Left ventricle myocardium superior (tissue), 1 donor: ENCODE measurements at places on chromosomes 1 and 21. TPM values are rescaled to one million over a fixed set of nuclear protein-coding genes. Genes with fewer than 3 reads are reported as not detected.
A peak's percentile ranks its signal among the peaks of the same experiment; 100 is the strongest.

Gene FCGR3A
- 19.9 TPM for total RNA-seq

Gene B3GALT2
- 83.4 TPM for total RNA-seq

Gene RERE
- total RNA-seq: 115 TPM

Gene MYCL
- 1.5 TPM for total RNA-seq

Gene KRTAP13-2
- not detected for total RNA-seq

DNA sequence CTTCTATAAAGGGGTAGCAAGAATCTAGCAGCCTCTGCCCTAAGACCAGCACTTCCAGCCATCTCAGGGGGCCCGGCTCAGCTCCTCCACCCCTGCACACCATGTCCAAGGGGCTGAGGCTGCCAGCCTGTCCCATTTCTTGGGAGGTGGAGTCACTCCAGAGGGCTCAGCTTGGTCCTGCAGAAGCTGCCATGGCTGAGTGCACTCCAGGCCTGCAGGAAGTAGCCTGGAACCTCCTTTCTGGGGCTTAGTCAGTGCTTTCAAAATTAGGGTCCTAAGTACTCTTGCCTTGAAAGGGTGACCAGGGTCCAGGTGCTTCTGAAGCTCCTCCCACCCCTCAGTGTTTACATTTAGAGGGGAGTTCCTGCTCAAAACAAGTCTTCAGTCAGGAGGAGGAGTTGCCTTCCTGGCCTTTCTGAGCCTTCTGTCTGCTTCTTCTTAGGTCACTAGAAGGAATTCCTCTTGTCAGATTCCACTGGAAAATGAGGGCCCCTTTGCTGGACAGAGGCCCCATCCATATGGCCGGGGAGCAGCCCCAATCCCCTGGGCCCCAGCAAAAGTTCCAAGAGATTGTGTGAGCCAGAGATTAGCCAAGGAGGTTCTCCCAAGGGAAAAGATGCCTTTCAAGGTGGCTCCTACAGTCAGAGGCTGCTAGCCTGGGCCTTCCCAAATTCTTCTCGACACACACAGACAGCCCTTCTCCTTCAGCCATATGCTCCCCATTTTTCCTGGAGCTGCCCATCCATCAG, 128.1 kb upstream of the VAMP3 start:
- DNase-seq: no peak

GRCh38 chr1:73452522-73452921, 745.5 kb downstream of the LRRIQ3 start:
- no peak for DNase-seq

DNA sequence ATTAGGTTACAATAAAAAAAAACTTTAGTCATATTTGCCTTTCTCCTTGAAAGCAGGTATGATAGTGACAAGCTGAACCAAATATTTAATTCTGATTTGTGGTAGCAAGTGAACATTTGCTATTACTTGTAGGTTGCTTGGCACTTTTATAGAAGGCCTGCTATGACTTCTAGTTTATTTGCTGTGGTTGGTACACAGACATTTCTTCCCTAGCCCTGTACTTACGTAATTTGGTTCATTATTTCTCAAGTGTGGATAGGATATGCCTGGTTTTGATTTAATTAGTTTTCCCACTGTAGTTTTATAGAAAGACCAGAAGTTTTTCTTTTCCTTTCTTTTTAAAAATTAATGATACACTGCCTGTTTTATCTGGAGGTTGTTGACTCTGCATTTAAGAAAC, 55.9 kb downstream of the PPP2R5A start:
- no peak for DNase-seq

DNA sequence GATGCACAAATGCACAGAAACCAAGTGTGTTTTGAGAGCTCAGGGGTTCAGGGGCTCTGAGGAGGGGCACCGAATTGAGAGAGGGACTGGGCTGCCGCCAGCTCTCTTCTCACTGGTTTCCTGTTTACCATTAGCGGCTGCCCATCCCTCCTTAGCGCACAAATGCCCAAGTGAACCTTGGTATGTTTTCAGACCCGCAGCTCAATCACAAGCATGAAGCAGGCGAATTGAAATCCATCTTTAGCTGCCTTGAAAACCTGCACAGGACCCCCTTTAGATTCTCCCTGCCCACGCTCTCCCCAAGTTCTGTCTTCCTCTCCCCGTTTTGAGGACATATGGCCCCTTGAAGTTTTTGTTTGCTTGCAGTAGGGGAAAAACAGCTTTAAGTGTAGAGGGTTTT, 61.1 kb upstream of the ACOT11 start:
- DNase-seq: no peak

DNA sequence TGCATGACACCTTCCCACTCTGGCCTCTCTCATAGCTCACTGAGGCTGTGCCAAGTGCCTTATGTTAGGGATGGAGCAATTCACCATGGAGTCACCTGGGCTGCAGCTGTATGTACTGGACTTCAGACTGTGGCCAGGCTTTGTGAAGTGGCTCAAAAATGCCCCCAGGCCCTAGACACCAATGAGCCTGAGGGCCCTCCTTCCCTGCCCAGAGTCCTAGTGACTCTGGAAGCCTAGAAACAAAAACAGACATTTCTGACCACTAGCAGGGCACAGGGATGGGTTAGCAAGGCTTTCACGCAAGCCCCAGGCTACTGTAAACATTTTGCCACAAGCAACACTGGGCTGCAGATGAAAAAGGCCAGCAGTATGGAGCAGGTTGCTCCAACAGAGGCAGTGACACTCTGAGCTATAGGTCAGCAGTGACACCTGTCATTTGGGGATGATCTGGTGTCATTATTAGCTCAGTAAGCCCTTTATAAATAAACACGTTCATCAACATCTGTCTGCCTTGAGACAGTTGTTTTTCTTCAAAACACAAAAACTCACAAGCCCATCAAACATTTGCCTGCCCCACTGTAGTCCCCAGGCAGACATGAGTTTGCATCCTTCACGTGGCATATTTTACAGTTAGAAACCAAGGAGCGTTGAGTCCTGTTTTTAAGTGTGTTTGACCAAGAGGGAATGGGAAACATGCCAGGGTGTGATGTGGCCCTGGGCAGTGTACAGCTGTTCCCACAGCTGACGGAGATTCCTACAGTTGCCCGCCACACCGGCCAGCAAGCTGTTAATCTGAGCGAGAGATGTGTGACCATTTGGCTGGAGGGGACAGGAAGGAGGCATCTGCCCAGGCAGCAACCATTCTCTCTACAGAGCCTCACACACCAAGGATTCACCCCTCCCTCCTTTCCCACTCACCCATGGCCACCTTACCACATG, 66.8 kb downstream of the KCNN3 start:
- DNase-seq: no peak

GRCh38 chr1:54540582-54541295, 7.3 kb upstream of the ACOT11 start:
- no peak for DNase-seq

DNA sequence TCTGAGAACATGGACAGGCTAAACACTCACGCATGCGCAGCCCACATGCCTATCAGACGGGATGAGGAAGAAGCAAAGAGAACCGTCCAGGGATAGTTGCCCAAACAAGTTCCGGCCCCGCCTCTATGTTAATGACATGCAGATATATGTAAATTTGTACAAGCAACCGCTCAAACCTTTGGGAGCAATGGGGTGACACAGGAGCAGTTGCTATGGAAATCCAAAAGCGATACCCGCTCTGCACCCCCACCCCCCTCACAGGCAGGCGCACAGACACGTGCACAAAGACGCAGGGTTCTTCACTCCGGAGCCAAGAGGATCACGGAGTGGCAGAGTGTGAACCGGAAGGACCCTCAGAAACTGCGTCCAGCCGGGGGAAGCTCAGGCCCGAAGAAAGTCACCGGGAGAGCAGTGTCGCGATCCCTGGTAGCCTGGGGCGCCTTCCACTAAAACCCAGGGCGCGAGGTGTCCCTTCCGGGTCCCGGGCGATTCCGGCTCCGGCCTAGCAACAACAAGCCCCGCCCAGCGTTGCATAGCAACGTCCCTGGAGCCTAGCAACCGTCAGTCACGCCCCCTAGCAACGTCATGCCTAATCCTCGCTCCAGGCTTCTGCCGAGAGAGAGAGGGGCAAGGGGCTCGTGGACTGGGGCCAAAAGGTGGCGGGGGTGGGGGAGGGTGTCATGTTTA, 24.1 kb upstream of the ADGRB2 start:
- peak; percentile 95 for DNase-seq

GRCh38 chr1:206112600-206113301, 4.4 kb downstream of the AVPR1B start:
- no peak for DNase-seq

DNA sequence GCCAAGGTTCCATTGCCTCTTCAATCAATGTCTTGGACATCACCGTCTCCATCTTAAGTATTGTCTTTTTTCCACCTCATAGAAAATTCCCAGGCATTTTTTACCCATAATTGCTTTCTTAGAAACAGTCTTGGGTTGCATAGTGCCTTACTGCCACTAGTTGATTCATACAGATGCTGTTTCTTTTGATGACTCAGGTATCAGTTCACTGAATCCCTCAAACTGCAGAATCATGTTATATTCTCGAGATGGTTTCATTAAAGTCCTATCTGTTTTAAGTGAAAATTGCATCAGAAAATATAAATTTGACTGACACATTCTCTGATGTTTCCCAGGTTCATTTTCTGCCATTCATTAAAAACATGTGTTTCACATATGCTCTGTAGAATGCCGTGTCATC, 1489.1 kb downstream of the BRINP3 start:
- no peak for DNase-seq

GRCh38 chr1:116817582-116818064, 63.4 kb downstream of the CD2 start:
- no peak for DNase-seq
